Immature natural killer cell (primary cell): ENCODE measurements at places on chromosomes 6 and 20. TPM values are rescaled to one million over a fixed set of nuclear protein-coding genes. Genes with fewer than 3 reads are reported as not detected.
A peak's percentile ranks its signal among the peaks of the same experiment; 100 is the strongest.

The PMEPA1 gene
- polyA plus RNA-seq = not detected

DNA sequence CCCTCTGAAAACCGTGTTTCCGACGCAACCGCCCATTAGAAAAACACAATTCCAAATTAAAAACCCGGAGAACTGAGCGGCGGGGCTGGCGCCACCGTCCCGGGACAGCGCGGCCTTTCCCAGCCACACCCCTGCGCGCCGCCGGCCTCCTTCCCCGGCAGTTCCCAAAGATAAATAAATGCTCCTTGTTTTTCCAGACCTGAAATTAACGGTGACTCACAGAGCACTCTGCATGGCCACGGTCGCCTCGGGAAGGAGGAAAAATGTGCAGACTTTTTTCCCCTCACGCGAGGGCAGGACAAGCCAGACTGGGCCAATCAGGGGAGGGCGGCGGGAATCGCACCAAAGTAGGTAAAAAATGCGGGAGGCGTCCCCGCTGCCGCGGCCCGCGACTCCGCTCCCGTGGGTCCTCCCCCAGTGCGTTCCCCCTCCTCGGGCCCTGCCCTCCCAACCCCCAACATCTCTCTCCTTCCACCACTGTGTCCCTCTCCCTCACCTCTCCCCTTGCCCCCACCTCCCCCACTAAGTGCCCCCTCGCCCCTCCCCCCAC lies 828 bp upstream of the DSTN start:
- DNase-seq = peak; percentile 14

DNA sequence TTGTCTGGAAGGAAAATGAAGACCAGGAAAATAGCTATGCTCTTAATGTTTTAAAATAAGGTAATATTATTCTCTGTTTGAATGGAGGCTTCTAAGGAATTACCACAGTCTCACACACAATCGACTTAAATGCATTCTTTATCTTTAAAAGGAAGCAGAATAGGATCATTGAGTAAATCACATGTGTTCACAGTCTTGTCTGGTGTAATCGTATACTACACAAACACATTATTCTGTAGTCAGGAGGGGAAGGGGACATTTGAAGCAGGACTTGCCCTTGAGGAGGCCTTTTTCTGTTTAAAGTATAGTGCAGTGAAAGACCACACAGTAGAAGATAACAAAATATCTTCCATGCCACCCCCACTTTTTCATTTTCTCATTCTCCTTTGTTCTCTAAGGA lies 20.6 kb upstream of the REV3L start:
- no peak for DNase-seq

The MUC22 gene
- not detected for polyA plus RNA-seq

The APOM gene
- 3.9 TPM for polyA plus RNA-seq

The THBS2 gene
- polyA plus RNA-seq = 0.11 TPM

- peak; percentile 15 for DNase-seq
These were observed 5.6 kb downstream of the TNFAIP3 start for GRCh38 chr6:137872581-137873115.

- no peak for DNase-seq
These were observed 96.3 kb downstream of the FOXF2 start for GRCh38 chr6:1485678-1486077.

- DNase-seq = no peak
These were observed 93.4 kb upstream of the TRAF3IP2 start for GRCh38 chr6:111699123-111699522.

The PLCG1 gene
- polyA plus RNA-seq = 3.2 TPM

DNA sequence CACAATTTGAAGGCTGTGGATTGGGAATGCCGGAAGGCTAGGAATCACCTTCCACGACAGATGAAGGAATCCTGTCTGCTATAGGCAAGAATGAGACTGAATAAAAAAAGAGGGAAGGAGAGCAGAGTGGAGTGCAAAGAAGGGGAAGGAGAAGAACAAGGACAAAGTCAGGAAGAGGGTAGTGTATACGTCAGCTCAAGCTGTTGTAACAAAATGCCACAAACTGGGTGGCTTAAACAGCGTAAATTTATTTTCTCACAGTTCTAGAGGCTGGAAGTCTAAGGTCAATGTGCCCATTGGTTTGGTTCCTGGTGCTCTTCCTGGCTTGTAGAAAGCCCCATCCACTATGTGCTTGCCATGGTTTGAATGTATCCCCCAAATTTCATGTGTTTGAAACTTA lies 104.5 kb downstream of the TTLL2 start:
- no peak for DNase-seq
